Right atrium auricular region (tissue), 2 donors: ENCODE measurements at places on chromosomes 3 and 15.
A peak's percentile ranks its signal among the peaks of the same experiment; 100 is the strongest.

DNA sequence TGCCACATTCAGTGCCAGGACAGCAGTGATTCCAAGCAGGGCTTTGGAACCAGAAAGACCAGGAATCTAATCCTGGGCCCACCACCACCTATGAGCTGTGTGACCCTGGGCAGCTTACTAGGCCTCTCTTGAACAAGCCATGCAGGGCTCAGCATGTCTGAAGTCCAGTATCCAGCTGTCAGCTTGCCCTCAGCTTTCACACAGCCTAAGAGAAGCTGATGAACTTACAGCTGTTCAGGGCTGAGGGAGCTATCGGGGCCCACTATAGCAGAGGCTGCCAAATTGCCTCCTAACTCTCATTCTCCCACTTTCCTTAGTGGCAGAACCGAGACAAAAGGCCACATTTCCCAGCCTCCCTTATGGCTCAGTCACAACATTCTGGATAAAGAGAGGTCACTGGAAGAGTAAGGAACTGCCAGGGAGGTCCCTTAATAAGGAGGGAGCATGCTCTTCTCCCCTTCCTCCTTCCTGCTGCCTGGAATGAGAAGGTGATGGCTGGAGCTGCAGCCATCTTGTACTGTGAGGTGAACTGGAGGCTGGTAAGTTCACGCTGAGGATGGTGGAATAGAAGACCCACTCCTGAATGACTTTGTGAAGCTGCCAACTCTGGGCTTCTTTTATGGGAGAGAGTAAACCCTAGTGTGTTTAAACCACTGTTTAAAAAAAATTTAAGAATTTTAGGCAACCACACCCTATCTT lies 34.5 kb downstream of the FEM1B start:
- DNase-seq: peak; percentile 42

DNA sequence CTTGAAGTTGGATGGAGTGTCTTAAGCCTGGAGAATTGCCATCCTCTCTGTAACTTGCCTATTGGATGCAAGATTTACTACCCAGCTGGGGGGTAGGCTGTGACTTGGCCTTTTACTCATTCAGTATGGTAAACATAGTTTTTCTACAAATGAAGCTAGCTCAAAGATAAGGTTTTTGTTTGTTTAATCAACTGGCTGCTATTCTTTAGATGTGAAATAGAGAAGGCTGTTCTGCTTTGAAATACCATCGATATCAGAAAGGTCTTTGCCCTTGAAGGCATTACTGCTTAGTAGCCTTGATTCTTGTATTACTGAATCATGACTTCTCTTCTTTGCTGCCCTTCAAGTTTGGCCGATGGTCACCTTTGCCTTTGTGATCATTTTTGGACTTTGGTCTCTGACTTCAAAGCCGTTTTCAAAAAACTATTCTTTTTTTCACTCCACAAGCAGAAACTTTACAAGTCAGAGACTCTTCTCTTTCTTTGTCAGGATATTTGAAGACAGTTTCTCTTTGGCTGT lies 83.1 kb downstream of the GAP43 start:
- no peak for DNase-seq

DNA sequence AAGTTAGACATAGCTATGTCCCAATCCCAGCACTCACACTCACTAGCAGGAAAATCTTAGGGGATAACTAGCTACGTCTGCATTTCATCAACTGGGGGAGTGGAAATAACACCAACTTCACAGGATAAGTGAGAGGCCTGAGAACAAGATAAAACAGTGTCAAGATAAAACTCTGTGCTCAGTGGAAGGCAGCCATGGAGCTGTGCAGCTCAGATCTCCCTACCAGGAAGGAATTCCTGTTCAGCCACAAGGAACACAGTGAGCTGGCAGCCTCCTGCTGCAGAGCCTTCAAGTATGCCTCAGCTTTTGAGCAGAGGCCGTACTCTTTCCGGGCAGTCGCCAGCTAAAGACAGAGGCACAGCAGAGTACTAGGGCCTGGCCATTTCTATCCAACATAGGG lies 115.8 kb upstream of the TOPAZ1 start:
- DNase-seq: no peak

- DNase-seq: no peak
Observed at GRCh38 chr3:87333393-87333892, 57.1 kb upstream of the POU1F1 start.

DNA sequence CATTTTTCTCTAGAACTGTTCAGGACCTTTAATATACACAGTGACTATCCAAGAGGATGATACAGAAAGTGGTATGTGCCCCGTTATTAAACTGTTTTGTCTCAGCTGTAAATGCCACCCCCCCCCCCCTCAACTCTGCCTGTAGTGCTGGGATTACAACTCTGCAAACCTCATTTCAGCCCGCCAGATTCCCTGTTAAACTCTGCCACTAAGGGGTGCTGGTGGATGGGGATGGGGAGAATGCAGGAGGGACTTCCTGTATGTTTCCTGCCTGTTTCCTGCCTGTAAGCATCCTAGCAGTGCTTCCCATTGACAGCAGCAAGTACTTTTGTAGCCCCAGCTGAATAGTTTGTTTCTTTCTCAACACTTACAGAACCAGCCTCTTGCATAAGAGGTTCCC lies 301.7 kb upstream of the RORA start:
- DNase-seq: no peak

DNA sequence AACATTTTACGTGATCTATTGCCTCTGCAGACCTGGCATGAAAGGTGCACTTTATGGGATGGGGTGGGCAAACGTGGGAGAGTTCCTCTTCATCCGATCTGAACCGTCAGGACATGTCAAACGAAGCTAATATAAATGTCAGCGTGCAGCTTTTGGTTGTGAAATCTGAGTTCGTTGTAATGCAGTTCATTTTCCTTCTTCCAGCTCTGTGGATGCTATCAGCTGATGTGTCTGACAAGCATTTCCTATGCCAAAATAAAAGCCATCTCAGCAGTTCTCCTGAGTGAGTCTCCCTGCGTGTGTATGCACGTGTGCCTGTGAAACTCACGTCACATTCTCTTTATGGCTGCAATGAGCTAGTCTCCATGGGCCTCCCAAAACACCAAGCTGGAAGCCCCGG lies 512.3 kb downstream of the MCTP2 start:
- DNase-seq: no peak
